Stimulated activated CD8-positive, alpha-beta memory T cell treated with anti-CD3 and anti-CD28 coated beads, Interleukin-7, amount 100 ng/mL, for 24 hours (primary cell): ENCODE measurements at places on chromosomes 6 and 20.

- DNase-seq = no peak
These were observed 21.9 kb upstream of the MBOAT1 start for GRCh38 chr6:20234136-20234535.

- DNase-seq = no peak
These were observed 16.7 kb downstream of the LCA5 start for GRCh38 chr6:79520534-79520933.

GRCh38 chr6:138349891-138350290 is 27.8 kb upstream of the SMIM28 start:
- DNase-seq = no peak

- no peak for DNase-seq
These were observed 150.1 kb downstream of the DHX35 start for GRCh38 chr20:39112178-39112743.

GRCh38 chr6:153140299-153140698 is 9.2 kb upstream of the RGS17 start:
- no peak for DNase-seq

GRCh38 chr20:61285152-61285645 is 33.1 kb downstream of the CDH4 start:
- DNase-seq = no peak
